ENCODE measurements at places on chromosomes 3 and 15. TPM values are rescaled to one million over a fixed set of nuclear protein-coding genes. Genes with fewer than 3 reads are reported as not detected.

The RAB6B gene
- under 0.01 TPM for total RNA-seq

The MAP6D1 gene
- total RNA-seq, result 0.90 TPM

The NTRK3 gene
- not detected for total RNA-seq

The VWA5B2 gene
- total RNA-seq, result not detected

The EEF1AKMT4 gene
- total RNA-seq, result 10.1 TPM

The ZNF662 gene
- total RNA-seq, result 1.3 TPM

The SMCO1 gene
- total RNA-seq, result not detected

The TOPAZ1 gene
- total RNA-seq, result not detected

The PPARG gene
- 14.5 TPM for total RNA-seq

The TRANK1 gene
- 1.0 TPM for total RNA-seq

The RARB gene
- 0.26 TPM for total RNA-seq

The ZNF639 gene
- total RNA-seq, result 31.4 TPM

The CFAP161 gene
- total RNA-seq, result not detected

The ROPN1 gene
- not detected for total RNA-seq

The KPNA4 gene
- total RNA-seq, result 51.7 TPM

The ARL6IP5 gene
- total RNA-seq, result 39.3 TPM

The FURIN gene
- total RNA-seq, result 32.1 TPM

The CADPS gene
- total RNA-seq, result 1.3 TPM

The ZNF774 gene
- 3.3 TPM for total RNA-seq

The MED12L gene
- 0.13 TPM for total RNA-seq

The TNFSF10 gene
- 24.6 TPM for total RNA-seq

The C2CD4A gene
- total RNA-seq, result 1.3 TPM

The PIF1 gene
- total RNA-seq, result 0.51 TPM

The GABRB3 gene
- total RNA-seq, result 1.4 TPM

The SERPINI1 gene
- 3.3 TPM for total RNA-seq

The BOC gene
- 0.38 TPM for total RNA-seq

Measured in bronchial epithelial cell (primary cell).